ENCODE measurements at places on chromosomes 5 and 9.

DNA sequence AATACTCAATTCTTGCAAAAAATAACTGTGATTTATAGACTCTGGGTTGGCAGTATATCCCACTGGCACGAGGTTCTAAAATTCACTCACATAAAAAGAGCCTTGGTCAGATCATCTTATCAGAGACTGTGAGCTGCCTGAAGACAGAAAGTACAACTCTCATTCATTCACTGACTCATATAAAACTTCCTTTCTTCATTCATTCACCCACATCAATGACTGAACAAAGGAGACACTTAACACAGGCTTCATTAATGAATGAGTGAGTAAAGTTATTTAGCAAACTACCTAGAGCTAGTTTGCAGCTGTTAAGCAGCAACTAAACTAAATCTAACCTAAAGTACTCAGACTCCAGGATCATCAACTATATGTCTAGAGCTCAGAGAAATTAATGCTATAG is 214.7 kb downstream of the DENND1A start:
- no peak for DNase-seq

GRCh38 chr5:122858451-122858850 is 13.0 kb downstream of the SNX24 start:
- DNase-seq: no peak

- DNase-seq: no peak
Observed at GRCh38 chr5:156914371-156914737, 48.7 kb downstream of the TIMD4 start.

DNA sequence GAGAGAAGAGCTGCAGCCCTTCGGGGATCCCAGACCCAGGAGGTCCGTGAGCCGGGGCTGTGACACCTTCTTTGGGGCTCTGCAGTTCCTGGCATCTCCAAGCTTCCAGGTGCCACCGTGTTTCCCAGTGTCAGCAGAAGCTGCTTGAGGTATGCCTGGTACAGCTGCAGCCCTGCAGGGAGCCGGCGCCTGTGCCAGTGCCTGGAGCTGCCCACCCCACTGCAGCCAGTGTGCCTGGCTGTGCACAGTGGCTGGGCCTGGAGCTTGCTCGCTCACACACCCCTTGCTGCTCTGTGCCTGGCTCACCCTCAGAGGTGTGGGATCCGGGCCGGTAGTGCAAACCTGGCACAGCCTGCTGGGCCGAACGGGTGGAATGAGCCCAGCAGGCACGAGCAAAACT is 65.5 kb downstream of the NACC2 start:
- DNase-seq: no peak

DNA sequence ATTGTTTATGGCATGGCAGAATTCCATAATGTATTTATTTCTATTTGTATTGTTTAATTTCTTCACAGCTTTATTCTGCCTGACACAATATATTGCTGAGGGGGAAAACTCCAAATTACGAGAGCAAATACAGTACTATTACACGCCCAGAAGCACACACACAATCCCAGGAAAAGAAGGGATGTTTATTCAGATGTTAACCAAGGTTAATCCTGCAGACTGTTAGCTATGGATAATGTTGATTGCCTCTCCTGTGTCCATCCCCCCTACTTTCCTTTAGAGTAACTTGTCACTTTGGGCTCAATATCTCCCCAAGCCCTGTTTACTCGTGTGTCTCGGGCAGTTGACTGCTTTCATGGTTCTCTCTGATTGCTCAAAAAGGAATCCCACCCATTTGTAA is 84.2 kb upstream of the ERCC6L2 start:
- no peak for DNase-seq

DNA sequence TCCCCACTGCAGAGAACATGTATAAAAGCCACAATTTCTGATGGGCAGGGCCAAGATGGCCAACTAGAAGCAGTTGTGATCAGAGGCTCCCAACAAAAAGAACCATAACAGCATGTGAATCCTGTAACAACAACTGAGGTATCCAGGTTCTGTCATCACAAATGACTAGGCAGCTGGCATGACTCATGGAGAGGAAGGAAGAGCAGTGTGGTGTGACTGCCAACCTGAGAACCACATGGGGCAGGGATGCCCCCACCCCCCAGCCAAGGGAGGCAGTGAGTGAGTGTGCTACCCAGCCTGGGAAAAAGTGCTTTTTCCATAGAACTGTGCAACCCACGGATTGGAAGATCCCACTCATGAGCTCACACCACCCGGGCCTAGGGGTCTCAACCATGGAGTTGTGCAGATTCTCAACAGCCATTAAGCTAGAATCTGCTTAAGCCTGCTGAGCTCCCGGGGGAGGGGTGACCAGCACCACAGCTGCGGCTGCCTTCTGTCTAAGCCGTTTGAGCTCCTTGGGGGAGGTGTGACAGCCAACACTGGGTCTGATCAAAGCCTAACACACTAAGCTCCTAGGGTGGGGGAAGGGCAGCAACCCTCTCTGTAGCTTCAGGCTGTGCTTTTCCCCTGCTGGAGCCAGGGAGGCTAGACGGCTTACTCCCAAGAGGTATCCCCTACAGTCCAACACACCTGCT is 80.1 kb upstream of the DMAC1 start:
- DNase-seq: peak; percentile 22

DNA sequence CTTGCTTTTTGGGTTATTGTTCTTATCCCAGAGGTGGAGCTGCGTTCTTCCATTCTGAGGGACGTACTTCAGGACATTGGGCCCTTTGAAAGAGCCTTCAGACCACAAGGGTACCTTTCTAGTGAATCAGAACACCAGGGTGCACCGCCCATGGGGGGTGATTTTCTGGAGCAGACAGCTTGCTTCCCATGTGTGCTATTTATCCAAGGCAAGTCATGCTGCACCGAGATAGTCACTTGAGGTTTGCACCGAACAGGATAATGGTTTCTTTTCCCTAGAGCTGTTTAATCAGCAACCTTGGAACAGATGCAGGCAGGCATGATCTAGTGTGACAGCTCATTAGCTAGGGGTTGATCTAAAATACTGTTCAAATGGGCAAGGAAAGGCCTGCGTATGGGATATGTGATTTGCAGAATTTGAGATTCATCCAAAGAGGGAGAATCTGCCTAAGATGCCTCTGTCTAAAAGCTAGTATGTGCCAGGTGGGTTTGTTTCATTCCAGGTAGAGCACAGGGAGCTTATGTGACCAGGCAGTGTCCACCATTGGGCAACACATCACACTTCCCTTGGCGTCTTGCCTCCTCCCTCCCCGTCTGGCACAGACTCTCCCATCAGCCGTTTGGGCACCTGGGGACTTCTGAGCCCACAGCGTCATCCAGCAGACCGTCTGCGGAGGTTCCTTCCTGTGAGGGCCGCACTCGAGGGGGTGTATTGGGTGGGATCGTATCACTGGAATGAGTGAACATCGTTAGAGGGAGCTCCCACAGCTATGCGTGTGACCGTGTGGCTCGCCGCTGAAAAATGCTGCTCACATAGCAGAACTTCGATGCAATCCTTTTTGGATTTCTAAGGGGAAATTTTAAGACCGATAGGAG is 23.0 kb downstream of the ABL1 start:
- DNase-seq: no peak

DNA sequence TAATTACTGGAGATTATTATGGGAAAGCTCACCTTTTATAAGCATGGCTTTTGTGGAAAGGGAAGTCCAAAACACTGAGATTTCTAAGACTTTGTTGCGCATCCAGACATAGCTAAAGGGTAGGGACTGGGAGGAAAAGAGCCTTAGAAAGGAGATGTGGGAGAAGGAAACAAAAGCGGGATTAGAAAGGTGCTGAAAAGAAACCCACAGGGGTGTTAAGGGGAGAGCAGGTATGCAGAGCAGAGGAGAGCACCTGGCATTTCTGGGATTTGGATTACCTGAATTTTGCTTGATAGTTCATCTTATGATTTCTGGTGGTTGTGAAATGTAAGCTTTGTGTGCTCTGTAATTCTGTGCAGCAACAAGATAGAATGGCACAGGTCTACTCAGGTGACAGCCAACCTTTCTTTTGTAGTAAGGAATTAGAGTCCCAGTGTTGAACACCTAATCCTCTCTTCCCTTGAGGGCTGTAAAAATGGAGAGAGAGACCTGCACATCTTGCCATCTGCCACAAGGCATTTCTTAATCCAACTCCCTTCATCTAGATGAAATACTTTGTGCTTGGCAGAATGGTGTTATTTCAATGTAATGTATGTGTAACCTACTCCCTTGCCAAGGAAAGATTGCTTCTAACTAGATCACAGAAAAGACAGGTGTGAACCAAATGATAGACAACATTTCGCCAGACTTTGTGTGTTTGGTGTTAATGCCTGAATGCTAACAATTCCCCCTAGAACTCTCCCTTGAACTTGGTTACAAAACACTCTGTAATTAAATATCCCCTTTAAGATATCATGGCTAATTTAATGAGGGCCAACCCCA is 47.4 kb downstream of the ATPSCKMT start:
- DNase-seq: no peak

- no peak for DNase-seq
Observed at GRCh38 chr9:135038331-135038730, 49.1 kb upstream of the OLFM1 start.

- DNase-seq: no peak
Observed at GRCh38 chr5:10133830-10134229, 115.9 kb downstream of the ATPSCKMT start.

DNA sequence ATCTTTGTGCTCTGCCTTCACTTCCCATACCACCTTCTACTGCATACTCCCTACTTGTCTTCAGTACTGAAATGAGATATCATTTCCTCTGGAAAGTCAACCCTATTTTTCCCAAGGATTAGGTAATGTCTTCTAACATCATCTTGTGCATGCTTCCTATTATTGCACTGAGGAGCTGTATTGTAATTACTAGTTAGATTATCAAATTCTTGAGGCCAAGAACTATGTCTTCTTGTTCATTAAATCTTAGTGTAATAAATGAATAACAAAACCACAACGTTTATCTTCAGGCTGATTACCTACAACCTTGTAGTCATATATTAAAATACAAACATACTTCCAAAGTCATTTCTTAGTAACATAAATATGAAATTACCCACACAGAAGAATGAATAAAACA is 87.9 kb upstream of the POU5F2 start:
- DNase-seq: no peak

- no peak for DNase-seq
Observed at GRCh38 chr9:98923451-98924123, 20.1 kb upstream of the COL15A1 start.

DNA sequence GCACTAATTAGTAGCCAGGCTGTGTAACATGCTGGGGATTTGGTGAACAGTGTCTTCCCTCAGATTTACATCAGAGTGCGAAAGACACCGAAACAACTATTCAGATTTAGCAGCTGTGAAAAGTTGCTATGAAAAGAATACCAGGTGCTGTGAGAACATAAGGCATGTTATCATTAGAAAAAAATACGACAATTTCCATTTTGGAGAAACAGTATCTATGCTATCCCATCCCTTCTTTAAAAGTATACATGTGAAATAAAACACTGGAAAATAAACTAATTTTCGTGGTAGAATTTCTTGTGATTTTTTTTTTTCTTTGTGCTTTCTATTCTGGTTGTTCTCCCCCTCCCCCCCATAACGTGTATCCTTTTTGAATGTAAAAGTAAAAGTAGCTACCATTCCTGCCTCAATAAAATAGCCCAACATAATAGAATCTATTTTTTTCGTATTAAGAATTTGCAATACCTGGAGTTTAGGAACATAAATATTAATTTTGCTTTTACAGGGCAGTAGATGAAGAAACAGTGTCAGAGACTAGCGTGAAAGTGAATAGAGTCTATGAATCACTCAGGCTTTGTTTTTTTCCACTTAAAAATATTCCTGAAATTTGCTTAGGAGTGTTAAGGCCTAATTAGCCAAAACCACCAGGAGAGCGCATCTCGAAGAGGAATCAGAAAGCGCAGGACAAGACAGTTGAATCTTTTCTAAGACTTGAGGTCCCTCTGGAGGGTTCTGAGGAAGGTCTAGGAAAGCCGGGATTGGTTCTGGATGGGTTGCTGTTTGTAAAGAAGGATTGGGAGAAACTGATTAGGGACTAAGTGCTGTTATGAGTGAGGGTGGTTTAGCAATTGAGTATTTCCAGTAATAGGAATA is 813 bp upstream of the SLU7 start:
- DNase-seq: no peak

DNA sequence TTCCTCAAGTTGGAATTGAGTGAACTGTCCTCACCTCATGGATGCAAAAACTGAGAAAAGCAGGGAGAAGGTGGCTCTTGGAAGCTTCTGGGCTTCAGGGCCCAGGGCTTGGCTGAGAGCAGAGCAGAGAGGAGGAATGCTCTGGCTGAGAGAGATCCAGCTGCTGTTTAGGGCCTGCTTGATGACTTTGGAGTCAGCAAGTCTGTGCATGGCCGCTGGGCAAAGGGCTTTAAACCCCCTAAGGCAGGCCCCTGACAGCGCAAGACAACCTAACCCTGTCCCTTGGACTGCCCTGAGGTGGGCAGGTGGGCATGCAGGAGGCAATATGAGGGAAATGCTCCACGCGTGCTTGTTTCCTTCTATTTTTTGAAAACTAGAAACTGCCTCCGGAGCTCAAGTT is 8.6 kb downstream of the STC2 start:
- DNase-seq: no peak

DNA sequence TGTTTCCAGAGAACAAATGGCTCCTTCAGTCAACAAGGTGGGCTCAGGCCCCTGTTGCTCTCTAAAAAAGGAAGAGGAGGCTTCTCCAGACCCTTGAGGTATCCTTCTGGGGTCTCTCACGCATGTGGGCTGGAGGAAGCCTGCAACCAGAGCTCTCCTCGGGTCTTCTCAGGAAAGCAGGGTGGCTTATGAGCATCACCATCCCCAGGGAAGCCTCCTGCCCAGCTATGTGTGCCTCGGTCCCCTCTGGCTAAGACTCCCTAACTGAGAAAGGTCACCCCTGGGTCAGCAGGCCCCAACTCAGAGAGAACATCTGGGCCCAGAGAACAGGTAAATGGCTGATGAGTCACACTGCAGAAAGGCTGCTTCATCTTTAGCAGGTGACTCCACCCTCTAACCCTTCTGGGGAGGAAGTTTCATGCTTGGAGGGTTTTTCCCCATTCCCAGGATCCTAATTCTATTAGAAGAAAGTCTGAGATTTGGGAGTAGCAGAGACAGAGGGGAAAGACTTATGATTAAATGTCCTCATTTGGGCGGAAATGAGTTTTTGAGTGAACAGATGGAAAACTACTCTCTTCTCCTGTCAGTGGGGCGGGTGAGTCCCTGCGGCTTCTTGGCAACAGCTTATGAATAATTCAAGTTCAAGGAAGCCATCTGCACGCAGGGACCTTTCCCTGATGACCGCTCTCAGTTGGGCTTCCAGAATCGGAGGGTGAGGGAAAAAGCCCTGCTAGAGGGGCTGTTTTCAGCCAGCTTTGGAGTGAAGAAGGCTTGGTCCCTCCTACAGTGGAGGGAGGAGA is 41.9 kb downstream of the TGFBI start:
- no peak for DNase-seq

DNA sequence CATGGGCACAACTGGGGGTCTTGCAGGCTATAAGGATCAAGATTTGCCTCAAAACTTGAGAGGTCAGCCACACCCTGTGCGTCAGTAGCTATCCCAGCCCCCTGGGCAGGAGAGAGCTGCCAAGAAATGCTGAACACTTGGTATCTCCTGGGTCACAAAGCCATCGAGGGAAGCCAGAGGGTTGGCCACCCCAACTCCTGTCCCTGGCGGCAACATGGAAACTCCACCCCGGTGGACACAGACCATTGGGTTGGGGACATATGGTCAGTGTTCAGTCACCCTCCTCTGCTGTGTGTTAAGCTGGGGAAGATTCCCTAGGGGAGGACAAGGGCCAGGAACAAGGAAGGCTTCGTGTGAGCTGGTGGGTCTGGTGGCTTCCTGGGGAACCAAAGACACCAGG is 140.6 kb downstream of the C5orf15 start:
- no peak for DNase-seq
